CD4-positive, alpha-beta T cell treated with Interleukin-6 at 100 ng/mL for 8 hours (primary cell): ENCODE measurements at places on chromosomes 7 and 10.

DNA sequence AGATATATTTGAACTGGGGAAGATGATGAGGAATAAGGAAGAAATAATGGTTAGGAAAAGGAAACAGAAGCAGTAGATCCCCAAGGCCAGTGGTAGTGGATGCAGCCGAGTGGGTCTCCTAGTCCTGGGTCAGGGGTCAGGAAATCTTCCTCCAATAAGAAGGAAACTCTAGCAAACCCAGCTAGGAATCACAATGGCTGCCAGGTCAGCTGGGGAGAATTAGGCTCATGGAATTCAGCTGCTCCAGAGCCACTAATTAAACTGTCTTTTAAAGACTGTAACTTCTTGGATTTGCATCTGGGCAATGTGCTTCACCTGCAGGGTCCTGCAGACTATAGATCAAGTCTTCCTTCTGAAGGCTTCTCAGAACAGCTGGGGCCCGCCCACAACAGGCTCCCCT, 644.4 kb downstream of the KCNMA1 start:
- DNase-seq = no peak

- DNase-seq = no peak
Observed at GRCh38 chr7:116842371-116842770, 20.0 kb upstream of the CAPZA2 start.

- no peak for DNase-seq
Observed at GRCh38 chr7:132403465-132404110, 172.7 kb downstream of the PLXNA4 start.

DNA sequence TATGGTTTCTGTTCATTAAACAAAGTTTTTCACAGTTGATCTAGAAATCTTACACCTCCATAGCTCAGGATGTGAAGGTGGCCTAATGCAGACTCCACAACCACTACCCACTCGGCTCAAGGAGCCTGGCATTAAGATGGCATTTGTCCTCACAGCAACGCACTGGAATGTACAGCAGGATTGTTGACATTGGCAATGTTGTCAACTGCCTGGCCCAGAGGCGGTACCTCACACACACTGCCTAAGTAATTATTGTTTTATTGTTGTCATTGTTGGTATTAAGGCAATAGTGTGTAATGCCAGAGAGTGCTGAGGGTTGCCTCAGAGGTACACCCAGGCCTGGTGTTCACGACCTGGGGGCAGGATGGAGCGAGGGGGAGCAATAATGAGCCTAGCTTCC, 38.3 kb downstream of the LRRC18 start:
- no peak for DNase-seq

DNA sequence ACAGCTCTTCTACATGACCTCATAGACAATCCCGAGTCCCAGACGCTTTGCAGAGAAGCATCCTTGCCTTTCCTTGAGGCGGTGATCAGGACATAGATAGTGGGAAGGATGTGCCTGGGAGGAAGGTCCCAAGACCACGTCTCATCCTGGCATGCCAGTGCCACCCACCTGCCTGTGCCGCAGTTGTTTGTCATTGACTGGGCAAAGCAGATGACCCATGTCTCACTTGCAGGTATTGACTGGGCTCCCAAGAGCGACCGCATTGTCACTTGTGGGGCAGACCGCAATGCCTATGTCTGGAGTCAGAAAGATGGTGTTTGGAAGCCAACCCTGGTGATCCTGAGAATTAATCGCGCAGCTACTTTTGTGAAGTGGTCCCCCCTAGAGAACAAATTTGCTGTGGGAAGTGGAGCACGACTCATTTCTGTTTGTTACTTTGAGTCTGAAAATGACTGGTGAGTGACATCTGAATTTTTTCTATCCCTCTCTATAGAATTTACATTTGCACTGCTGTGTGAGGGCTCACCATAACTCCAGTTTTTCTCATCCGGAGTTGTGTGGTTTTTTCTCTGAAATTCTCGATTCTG, 18.5 kb downstream of the ARPC1A start:
- no peak for DNase-seq

- DNase-seq = no peak
Observed at GRCh38 chr7:68420342-68421192, 1177.7 kb upstream of the AUTS2 start.

GRCh38 chr10:116925056-116925455, 75.8 kb downstream of the ENO4 start:
- DNase-seq = no peak

DNA sequence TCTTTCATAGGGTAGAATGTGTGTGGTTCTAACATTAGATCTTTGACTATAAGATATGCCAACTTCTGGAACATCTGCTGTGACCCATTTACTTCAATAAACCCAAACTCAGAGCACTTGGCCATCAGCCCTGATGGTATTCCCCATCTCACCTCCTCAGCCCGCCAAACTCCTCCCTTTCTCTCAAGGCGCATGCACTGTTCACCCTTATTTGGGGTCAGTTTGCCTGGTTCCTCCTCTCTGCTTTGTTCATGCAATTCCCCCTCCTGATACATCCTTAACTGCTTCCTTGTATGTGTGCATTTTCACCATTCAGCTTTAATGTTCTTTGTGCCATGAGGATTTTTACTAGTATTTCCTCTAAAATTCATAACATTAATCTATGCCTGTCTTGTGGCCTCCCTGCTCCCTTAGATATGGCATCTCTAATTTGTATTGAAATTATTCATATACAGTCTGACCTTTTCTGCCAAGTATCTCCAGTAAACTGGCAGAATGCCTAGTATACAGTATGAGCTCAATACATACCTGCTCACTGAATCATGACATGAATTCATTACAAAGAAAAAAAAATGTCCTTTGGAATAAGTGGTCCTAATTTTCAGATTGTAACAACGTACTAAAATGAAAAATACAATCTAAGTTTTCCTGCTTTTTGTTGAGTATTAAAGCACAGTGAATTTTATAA, 336.8 kb upstream of the IGFBP3 start:
- DNase-seq = no peak

- DNase-seq = no peak
Observed at GRCh38 chr7:152328234-152328633, 107.6 kb downstream of the KMT2C start.

DNA sequence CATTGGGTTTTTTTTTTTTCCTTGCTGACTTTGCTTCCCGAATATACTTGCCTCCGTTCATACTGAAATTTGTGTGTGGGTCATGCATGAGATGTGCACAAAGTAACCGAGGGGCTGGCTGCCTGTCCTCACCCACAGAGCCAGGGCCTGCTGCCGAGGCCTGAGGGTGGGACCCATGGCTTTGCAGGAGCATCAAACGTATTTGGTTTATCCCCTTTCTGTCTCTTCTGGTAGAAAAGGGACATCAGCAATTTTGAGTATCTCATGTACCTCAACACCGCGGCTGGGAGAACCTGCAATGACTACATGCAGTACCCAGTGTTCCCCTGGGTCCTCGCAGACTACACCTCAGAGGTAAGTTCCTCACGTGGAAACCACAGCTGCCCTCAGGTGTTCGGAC, 3.5 kb upstream of the LRRC18 start:
- DNase-seq = no peak

DNA sequence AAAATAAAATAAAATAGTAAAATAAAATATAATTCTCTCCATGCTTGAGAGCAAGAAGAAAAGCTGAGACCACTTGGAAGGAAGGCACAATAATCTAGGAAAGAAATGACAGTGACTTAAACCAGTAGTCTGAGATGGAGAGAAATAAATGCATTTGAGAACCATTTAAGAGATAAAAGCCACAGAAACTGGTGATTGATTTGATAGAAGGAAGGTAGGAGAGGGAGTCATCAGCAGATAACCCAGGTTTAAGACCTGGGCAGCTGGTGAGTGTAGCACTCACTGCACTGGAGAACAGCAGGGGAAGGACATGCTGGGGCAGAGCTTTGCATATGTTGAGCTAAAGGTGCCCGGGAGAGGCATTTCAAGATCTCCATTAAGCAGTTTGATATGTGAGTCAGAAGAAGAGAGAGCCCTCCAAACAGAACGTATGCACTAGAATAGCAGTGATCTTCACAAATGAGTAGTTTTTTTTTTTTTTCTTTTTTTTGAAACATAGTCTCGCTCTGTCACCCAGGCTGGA, 268.0 kb downstream of the DYNC1I1 start:
- no peak for DNase-seq

DNA sequence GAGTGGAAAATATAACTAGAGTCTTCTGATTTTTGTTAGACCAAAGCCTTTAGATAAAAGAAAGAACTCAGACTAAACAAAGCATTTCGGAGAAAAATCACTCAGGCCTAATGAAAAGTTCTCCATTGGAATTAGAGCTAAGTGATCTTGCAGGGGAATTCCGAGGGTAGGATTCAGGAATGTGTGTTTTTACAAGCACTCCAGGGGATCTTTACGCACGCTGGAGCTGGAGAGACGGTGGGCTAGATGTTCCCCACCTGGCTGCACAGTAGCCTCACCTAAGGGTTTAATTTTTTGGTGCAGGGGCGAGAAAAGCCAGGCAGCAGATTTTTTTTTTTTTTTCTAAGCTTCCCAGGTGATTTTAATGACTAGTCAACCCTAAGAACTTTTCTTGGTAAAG, 7.9 kb upstream of the PAPSS2 start:
- DNase-seq = no peak

- no peak for DNase-seq
Observed at GRCh38 chr10:43268491-43268890, 1.6 kb upstream of the RASGEF1A start.

DNA sequence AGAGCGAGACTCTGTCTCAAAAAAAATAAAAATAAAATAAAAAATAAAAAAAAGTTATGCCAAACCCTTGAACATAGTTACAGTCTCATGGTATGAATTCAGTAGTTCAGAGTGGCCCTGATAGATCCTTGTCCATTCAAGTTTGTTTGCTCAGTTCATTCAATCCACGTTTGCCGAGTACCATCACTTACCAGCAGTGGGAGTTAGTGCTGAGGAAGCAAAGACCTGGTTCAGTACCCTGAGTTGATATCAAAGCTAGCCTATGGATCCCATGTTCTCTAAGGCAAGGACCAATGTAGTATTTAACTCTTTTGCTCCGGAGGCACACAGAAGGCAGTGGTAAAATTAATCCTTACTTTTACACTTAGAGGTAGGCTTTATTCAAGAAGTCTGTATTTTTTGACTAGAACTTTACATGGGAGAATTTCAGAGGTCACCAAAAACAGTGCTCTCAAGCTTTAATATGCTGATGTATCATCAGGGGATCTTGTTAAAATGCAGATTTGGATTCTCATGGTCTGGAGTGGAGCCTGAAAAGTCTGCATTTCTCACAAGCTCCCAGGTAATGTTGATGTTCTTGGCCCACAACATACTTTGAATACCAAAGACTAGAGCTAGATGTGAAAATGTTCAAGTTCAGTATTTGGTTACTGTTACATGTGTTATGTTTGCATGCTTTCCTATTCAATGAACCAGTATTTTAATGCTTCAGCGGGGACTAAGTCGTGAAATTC, 38.1 kb upstream of the HBP1 start:
- DNase-seq = no peak

DNA sequence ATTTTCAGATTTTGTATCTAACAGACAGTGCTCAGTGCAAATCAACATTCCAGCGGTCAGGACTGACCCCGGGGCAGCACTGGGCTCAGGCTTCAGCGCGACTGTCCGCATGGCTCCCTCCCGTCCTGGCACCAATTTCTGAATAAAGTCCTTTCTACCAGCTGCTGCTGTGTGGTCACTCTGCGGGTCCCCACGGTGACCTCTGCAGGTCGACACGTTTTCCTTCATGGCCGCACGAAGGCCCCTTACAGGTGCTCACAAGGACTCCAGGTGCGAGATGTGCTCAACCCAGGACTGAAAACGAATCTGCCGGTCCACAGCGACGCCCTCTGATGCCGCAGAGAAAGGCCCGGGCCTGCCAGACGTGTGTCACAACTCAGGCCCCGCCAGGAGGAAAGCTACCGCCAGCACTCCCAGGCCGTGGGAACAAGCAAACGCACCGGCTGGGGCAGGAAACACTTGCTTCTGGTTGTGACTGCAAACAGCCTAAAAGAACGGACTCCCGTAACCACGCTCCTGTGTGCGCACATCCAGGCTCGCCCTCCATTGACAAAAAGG, 3.7 kb upstream of the UTF1 start:
- DNase-seq = no peak

DNA sequence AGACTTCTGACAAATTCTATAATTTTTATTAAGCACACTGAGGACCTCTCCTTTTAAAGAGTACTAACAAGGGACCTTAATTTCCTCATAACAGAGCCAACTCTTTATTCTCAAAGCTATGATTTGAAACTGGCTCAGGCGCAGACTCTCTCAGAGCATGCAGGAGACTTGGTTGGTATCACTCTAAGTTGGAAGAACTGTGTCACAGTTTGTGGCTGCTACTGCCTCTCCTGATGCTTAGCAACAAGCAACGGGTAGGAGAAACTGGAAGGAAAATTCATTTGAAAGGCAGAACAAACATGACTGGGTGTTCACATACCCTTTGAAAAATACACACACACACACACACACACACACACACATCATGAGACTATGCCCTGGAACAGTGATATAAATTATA, 33.3 kb downstream of the ENO4 start:
- DNase-seq = no peak

DNA sequence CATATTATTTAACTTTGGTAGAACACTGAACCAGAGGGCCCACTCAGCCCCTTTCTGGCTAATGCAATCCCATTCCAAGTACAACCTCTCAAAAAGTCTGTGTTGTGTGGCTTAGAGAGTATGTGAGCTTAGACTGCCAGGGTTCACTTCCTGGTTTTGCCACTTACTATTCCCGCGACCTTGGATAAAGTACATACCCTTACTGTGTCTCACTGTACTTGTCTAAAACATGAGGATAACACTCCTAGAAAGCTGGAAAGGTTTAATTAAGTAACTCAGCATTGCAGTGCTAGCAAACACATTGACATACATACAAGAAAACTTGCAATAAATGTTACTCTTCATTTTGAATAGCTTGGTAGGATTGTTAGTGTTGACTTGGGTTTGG, 215.8 kb downstream of the CHCHD3 start:
- no peak for DNase-seq

- DNase-seq = no peak
Observed at GRCh38 chr10:86108696-86109095, 257.9 kb downstream of the GRID1 start.

GRCh38 chr7:47852330-47853245, 95.7 kb downstream of the PKD1L1 start:
- DNase-seq = no peak

- DNase-seq = no peak
Observed at GRCh38 chr10:49140304-49141177, 6.7 kb upstream of the FAM170B start.
